ENCODE measurements at places on chromosomes 13 and 19. TPM values are rescaled to one million over a fixed set of nuclear protein-coding genes. Genes with fewer than 3 reads are reported as not detected.

The EBI3 gene
- total RNA-seq: 1.2 TPM

The UBE2L5 gene
- total RNA-seq: not detected

The IFI30 gene
- total RNA-seq: 43.7 TPM

The ZNF429 gene
- total RNA-seq: 6.2 TPM

The ODAD3 gene
- total RNA-seq: 0.56 TPM

The ZNF428 gene
- 38.7 TPM for total RNA-seq

The TEX101 gene
- total RNA-seq: not detected

The MZT1 gene
- 6.5 TPM for total RNA-seq

The CBARP gene
- total RNA-seq: 3.8 TPM

The RAB20 gene
- 12.7 TPM for total RNA-seq

The EFNA2 gene
- not detected for total RNA-seq

The KBTBD6 gene
- total RNA-seq: 7.2 TPM

The SMAD9 gene
- total RNA-seq: 3.8 TPM

The MAMSTR gene
- total RNA-seq: 3.2 TPM

The OVOL3 gene
- total RNA-seq: not detected

The ZNF333 gene
- total RNA-seq: 7.2 TPM

The CLDN10 gene
- total RNA-seq: not detected

The CAMSAP3 gene
- total RNA-seq: 2.0 TPM

The DBP gene
- total RNA-seq: 15.1 TPM

The GET3 gene
- total RNA-seq: 52.5 TPM

The POU4F1 gene
- total RNA-seq: not detected

The SLC8A2 gene
- total RNA-seq: 0.15 TPM

The ZNF547 gene
- total RNA-seq: 3.6 TPM

The IZUMO2 gene
- total RNA-seq: not detected

The CD37 gene
- 10.6 TPM for total RNA-seq

The ZNF439 gene
- 4.2 TPM for total RNA-seq

The PSG7 gene
- not detected for total RNA-seq

The AP3D1 gene
- total RNA-seq: 80.6 TPM

The SKA3 gene
- total RNA-seq: 1.1 TPM

The LGALS4 gene
- 1.4 TPM for total RNA-seq

The ZC3H4 gene
- 24.2 TPM for total RNA-seq

The C19orf85 gene
- not detected for total RNA-seq

The OR4F17 gene
- total RNA-seq: not detected

The MPHOSPH8 gene
- 27.5 TPM for total RNA-seq

The CEACAM7 gene
- total RNA-seq: not detected

The CARM1 gene
- total RNA-seq: 31.9 TPM

The MEIOSIN gene
- 0.21 TPM for total RNA-seq

The ERICH4 gene
- not detected for total RNA-seq

The SERTM1 gene
- 0.10 TPM for total RNA-seq

The ANKRD10 gene
- total RNA-seq: 78.7 TPM

The S1PR5 gene
- 0.29 TPM for total RNA-seq

The TEX29 gene
- total RNA-seq: 0.41 TPM
